ENCODE measurements at places on chromosomes 1 and 21. TPM values are rescaled to one million over a fixed set of nuclear protein-coding genes. Genes with fewer than 3 reads are reported as not detected.

- no peak overlapping the region for H3K4me3 ChIP-seq
- H3K36me3 ChIP-seq: no peaks in the 10 kb centered on the region
- H3K4me1 ChIP-seq: no peaks in the 10 kb centered on the region
- no peak for DNase-seq
- no peaks in the 10 kb centered on the region for H3K27me3 ChIP-seq
- no peak overlapping the region for H3K27ac ChIP-seq
Measured at GRCh38 chr1:197393105-197393504, 125.1 kb downstream of the CRB1 start.

GRCh38 chr1:5596651-5597050 is 395.6 kb downstream of the NPHP4 start:
- H3K36me3 ChIP-seq: no peaks in the 10 kb centered on the region
- H3K27ac ChIP-seq: no peak overlapping the region
- DNase-seq: no peak
- no peaks in the 10 kb centered on the region for H3K4me1 ChIP-seq
- H3K4me3 ChIP-seq: no peak overlapping the region
- H3K27me3 ChIP-seq: no peaks in the 10 kb centered on the region

- H3K4me3 ChIP-seq: no peak overlapping the region
- H3K36me3 ChIP-seq: no peaks in the 10 kb centered on the region
- no peaks in the 10 kb centered on the region for H3K4me1 ChIP-seq
- H3K27ac ChIP-seq: no peak overlapping the region
- no peaks in the 10 kb centered on the region for H3K27me3 ChIP-seq
Measured at GRCh38 chr1:193769651-193770050, 583.2 kb upstream of the B3GALT2 start.

Gene MMEL1
- 7.4 TPM for total RNA-seq

Gene FAF1
- total RNA-seq: 39.2 TPM

DNA sequence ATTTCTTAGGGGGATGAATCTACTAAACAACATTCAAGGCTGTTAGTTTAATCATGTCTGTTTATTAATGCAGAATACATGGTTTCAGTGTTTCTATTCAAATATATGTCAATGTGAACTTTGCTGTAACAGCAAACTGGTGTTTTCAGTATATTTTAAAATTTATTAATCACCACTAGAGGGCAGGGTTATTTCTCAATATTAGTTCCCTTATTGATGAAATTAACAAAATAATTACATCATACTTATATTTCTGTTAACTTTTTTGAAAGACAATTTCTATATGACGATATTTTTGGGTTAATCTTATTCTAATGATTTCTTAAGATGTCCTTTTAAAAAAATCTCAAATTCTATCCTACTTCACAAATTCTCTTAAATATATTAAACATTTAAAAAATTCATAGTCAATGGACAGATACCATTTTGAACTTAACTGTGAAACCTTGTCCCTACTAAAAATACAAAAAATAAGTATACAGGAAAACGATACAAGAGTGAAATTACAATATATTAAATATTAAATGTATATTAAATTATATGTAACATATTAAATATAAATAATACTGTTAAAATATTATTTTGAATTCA is 1034.1 kb upstream of the PRMT6 start:
- no peaks in the 10 kb centered on the region for H3K36me3 ChIP-seq
- no peak overlapping the region for H3K4me3 ChIP-seq
- no peaks in the 10 kb centered on the region for H3K27me3 ChIP-seq
- no peak for DNase-seq
- H3K27ac ChIP-seq: no peak overlapping the region

DNA sequence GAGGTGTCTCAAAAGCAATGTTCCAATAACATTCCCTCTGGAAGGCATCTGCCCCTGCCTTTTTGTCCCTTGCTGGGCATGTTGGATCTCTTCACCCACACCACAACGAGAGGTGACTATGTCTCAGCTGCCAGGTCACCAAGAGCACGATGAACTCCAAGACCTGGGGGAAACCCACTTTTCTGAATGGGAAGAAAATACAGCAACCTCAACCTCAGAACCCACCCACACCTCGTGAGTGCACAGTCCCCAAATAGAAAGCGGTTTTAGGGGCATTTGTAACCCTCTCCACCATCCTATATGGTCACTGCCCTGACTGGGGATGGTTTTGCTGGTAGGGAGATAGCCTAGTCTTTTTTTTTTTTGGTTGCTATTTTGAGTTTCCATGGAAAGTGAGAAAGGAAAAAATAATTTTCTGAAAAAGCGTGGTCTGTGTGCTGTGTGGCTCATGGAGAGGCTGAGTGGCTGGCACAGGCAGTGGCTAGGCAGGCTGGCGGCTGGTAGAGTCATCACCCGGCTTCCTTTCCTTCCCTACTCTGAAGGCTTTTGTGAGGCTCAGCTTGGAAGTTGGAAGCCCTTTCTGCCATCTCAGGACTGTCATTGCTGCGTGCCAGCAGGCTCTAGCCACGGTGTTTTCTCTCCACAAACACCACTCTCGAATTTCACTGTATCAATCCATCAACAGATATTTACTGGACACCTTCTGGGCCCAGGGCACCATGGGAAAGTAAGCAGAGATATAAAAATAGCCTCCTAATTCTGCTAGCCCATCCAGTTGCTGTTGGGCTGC is 15.8 kb downstream of the TSPAN2 start:
- no peaks in the 10 kb centered on the region for H3K27me3 ChIP-seq
- no peak for DNase-seq
- peak overlapping the region; percentile 0 for H3K27ac ChIP-seq
- no peaks in the 10 kb centered on the region for H3K4me1 ChIP-seq
- H3K36me3 ChIP-seq: no peaks in the 10 kb centered on the region

DNA sequence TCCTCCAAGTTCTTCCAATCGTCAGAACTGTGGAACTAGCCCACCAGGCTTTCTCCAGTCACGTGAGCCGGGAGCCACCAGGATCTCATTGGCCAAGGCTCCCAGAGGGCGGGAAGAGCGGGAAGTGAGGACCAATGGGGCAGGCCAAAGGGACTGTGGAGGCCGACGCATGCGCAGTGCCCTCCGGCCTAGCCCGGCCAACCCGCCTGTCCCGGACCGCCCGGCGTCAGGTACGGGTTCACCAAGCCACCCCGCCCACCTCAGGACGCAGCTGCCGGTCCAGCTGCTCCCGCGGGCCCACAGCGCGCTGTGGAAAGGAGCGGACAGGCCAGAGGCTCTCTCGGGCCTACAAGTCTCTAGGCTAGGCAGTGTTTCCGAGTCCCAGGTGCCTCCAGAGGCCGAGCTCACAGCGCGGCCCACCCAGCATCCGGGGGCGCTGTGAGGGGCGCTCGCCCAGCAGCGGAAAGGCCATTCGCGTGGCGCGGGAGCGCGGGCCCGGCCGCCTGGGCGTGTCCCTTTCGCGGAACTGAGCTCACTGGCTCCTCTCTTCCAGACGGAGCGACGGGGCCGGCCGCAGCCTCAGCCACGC is 10.9 kb downstream of the OR14I1 start:
- H3K4me1 ChIP-seq: no peaks in the 10 kb centered on the region
- H3K27me3 ChIP-seq: no peaks in the 10 kb centered on the region
- no peak for DNase-seq
- no peaks in the 10 kb centered on the region for H3K36me3 ChIP-seq

DNA sequence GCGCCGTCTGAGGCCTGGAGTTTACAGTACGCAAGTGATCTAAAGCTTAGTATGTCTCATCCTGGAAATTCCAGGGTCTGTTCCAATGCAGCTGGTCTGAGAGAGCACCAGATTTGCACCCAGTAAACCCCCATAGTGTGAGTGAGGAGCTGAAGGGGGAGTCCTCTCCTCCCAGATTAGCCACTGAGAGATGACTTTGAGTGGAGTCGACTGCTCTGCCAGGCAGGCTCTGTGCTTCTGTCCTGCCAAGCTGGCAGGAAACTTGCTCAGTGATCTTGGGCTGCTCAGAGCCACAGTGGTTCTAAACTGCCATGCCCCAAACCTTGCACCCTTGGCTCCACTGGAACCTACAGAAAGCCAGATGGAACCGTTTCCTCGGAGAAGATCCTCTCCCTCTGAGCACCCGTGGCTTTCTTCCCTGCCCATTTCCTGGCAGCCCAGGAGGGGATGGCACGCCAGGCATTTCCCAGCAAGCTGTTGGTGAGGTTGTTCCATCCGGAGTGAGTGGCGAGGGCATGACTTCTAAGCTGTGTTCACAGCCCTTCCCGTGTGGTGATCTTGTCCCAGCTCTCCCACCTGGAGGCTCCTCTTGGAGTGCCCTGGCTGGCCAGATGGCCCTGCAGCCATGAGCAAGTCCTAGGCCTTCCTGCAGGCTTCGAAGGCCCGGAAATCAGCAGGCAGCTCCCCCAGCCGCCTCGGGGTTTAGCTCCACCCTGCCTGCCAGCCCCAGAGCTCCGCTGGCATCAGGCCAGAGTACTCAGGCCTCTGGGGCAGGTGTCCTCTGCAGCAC is 125.9 kb upstream of the VAMP3 start:
- H3K27me3 ChIP-seq: no peaks in the 10 kb centered on the region
- no peak overlapping the region for H3K27ac ChIP-seq
- no peak overlapping the region for H3K4me3 ChIP-seq
- H3K36me3 ChIP-seq: no peaks in the 10 kb centered on the region
- H3K4me1 ChIP-seq: no peaks in the 10 kb centered on the region
